ENCODE measurements at places on chromosomes 6 and 20.
A peak's percentile ranks its signal among the peaks of the same experiment; 100 is the strongest.

DNA sequence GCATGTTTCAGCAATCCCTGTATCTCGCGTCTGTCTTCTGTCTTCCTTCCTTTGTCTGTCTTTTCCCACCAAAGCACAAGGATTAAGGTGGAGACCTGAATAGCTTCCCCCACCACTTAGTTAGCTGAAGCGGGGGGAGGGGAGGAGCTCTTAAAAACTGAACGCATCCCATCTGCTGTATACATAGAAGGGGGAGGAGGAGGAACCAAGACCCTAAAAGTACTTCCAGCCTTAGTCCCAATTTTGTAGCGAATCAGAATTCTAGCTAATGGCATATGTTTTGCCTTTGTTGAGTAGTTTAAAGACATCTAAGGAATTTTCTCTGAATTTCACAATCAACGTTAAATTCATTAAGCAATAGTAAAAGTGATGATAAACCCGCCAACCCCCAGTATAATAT lies 47.9 kb downstream of the GNAS start:
- DNase-seq = no peak

DNA sequence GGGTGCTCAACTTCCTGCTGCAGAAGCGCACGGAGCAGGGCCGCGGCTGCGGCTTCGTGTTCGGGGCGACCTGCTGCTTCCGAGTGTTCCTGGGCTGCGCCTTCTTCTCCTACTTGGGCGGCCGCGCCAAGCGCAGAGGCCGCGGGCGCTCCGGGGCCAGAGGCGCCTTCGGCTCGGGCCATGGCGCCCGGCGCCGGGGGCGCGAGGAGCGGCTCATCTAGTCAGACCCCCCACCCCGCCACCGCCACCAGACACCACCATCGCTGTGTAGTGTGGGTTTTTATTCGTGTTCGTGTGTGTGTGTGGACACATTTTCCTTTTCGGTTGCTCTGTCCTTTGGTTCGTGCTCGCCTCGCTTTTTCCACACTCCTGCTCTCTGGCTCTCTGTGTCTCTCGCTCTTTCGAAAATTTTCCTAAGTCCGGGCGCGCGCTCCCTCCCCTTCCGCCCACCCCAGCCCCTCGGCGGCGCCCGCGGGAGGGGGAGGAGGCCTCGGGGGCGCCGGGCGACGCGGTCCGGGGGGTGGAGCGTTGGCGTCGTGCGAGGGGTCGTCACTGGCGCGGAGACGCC lies 38.1 kb downstream of the GNAS start:
- peak; percentile 28 for DNase-seq

DNA sequence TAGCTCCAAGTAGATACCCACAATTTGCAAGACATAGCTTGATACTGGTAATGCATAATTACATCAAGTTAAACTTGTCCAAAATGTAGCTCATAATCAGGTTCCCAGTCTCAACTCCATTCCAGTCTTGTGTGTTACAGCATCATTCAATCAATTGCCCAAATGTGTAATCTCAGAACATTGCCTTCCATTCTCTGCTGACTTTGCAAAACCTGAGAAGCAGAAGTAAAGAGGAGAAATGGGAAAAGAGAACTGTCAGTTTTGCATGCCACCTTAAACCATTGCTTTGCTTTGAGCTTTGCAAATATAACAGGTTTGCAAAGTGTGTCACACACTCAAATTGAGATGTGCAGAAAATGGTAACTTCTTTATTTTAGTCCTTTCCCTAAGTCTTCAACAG lies 40.3 kb upstream of the CNKSR3 start:
- no peak for DNase-seq

GRCh38 chr6:118881440-118882313 lies 12.3 kb upstream of the ASF1A start:
- DNase-seq = no peak

GRCh38 chr6:130744576-130745366 lies 82.4 kb upstream of the SMLR1 start:
- DNase-seq = no peak

DNA sequence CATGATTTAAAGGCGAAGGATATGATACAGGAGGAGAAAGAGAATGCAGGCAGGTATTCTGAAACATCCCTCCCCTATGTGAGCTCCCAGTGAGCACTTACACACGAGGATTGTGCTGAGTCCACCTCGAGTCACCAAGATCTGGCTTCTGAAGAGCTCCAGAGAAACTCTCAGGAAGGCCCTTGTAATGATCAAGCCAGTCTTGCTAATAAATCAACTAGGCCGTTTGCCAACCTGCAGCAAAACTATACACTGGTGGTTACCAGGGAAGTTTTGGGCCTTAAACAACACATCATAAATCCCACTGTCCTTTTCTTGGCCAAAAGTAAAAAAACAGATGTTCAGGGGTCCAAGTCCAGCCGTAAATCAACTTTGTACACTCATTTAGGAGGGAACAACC lies 79.2 kb downstream of the STXBP5 start:
- DNase-seq = no peak

DNA sequence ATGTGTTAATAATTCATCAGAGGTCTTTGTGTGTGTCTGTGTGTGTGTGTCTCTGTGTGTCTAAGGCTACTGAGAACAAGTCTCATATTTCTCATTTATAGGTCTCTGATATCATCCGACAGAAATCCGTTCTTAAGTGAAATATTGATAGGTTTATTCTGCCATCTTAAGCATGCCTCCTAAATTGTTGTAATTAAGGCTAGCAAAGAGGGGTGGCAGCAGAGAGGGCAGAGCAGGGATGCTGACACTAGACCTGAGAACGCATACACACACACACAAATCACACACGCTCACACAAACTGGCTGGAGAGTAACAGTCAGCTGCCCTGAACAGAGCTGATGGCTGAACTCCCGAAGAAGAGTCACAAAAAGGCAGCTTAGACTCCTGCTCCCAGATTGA lies 84.9 kb upstream of the LRFN2 start:
- DNase-seq = no peak

GRCh38 chr20:13041574-13042457 lies 33.0 kb downstream of the SPTLC3 start:
- no peak for DNase-seq

GRCh38 chr6:144104898-144105487 lies 9.6 kb upstream of the SF3B5 start:
- no peak for DNase-seq

GRCh38 chr6:16436550-16436949 lies 198.2 kb downstream of the GMPR start:
- no peak for DNase-seq

- no peak for DNase-seq
These were observed 59.2 kb downstream of the SYNJ2 start for GRCh38 chr6:158040804-158041347.

GRCh38 chr20:35650632-35651031 lies 14.1 kb downstream of the CPNE1 start:
- no peak for DNase-seq

DNA sequence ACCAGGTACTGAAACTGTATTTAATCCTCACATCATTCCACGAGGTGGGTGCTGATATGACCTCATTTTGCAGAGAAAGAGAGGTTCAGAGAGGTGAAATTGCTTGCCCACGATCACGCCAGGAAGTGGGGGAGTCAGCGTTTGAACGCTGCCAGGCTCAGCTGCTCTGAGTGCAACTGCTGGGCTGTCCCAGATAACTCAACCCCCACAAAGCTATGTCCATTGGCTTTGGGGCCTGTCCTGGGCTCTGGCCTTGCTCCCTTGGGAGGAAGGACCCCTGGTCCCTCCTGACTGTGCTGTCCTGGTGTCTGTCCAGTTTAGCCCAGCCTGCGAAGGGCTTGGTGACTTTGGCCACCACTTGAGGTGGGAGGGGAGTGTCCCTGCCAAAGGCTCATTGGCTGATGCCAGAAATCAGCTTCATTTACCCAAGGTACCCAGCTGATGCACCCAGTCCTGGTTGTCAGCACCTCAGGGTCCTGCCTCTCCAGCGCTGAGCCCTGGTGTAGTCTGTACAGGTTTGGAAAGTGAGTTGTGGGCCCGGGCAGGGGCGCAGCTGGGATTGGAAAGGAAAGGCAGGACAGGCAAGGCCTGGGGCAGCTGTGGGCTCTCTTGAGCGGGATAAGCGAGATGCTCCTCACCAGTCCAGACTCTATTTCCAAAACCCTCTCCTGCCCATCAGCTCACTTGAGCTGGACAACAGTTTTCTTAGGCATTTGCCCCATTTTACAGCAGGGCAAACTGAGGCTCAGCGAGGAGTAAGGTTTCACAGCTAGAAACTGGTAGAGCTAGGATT lies 38.5 kb downstream of the SUN5 start:
- DNase-seq = no peak

GRCh38 chr6:156556811-156557210 lies 220.4 kb upstream of the ARID1B start:
- DNase-seq = no peak

DNA sequence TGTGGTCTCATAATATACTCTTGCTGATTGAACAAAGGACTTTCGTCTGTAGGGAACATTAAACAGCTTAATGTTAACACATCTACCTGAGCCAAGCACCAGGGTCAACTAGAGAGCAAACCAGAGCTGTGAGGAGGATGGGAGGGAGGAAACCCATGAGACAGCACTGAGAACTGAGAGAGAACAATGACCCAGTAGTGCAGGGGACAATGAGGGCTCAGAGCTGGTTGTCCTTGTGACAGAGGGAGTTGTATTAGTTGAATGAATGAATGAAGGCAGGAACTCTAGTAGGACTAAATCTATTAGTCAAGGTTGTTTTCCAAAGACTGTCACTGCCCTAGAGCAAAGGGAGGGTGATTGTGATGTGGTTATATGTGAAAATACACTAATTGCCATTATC lies 28.2 kb upstream of the GSTA4 start:
- no peak for DNase-seq

- no peak for DNase-seq
These were observed 1.5 kb downstream of the WDR27 start for GRCh38 chr6:169700296-169700695.

DNA sequence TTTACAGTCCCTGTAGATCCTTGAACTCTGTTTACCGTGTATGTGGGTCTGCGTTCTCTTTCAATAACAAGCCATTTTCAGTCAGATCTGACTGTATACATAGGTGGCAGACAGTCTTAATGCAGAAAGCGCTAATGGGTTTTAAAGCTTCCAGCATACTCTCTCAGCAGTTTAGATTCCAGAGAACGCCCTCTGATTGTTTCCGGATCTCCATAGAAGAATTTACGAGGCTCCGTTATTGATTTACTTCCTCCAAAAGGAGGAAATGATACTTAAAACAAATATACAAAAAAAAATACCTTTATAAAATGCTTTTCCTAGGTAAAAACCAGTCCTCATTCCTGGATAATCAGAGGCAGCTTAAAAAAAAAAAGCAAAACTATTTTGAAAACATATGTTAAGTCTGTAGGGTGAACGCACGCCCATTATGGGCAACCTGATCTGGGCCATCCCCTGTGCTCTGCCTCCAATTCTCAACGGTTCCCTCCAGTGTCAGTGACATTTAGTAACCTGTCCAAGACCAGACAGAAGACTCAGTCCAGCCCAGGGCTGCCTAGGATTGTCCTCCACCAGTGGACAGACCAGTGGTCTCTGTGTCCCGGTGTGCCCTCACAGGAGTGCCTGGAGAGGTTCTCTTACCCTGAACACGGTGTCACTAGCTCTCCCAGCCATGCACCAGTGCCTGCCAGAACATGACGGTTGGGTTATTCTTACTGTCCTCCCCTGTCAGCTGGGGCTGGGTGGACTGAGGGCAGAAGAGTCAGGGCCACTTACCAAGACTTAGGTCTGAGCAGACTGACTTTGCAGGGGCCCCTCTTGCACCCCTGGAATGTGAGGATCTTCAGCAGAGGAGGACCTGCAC lies 217.3 kb downstream of the ARID1B start:
- DNase-seq = no peak

DNA sequence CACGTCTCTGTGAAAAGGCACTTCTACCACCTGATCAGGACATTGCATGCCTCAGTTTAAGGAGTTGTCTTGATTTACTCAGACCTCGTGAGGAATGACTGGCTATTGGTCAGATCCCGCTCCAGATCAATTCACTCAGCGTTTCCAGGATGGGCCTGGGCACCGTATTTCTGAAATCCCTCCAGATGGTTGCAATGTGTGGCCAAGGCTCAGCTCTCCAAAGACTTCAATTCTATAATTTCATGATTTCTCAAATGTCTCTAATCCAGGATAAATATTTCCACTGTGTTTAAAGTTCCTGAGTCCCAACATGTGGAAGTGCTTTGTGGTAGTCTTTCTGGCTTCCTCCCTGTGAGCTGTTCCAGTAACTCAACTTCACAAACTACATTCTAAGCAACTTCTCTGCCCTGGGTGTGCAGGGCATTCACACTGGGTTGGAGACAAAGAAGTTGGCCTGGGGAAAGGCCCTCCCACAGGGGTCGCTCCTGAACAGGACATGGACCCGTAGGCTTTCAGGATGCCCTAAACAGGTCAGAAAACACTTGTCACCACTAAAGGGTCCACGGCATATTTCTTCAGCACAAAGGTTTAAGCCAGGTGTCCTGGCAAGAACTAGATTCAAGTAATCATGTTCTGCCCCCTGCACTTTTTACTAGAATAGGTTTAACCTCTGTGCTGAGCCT lies 212.1 kb downstream of the WDR27 start:
- DNase-seq = no peak

- no peak for DNase-seq
These were observed 27.8 kb downstream of the PRPH2 start for GRCh38 chr6:42694586-42694985.

GRCh38 chr6:98433325-98434056 lies 400.9 kb upstream of the POU3F2 start:
- no peak for DNase-seq

DNA sequence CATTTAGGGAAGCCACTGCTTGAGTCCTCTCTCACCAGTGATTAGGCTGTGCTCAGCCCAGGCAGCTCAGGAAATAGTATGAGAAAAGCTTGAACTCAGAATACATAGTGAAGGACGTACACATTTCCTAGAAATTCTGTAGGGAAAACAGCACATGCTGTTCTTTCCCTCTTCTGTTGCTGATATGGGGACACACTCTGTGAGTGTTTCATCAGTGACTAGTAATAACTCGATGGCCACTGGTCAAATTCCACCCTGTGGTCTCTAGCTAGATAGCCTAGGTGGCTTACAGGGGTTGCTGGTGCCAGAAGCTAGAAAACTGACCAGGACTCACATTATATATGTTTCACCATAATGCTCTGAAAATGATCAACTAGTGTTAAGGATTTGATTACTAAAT lies 259.8 kb upstream of the SOX4 start:
- DNase-seq = no peak

DNA sequence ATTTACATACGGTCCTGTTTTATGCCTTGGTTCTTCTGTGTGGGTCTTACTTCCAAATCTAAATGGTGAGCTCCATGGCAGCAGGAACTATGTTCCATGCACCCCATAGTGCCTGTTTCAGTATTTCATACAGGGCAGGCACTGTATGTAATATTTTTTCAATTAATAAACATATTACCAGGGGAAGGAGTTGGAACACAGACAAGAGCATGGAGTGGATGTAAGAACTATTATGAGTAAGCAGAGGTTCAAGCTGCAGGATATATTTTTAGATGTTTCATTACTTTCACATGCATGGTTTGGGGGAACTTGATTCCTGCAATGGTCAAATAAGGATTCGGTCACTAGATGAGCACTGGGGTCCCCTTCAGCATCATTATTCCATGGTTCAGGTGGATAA lies 108.3 kb downstream of the KIF13A start:
- no peak for DNase-seq

- DNase-seq = no peak
These were observed 93.1 kb downstream of the CHD6 start for GRCh38 chr20:41524980-41525613.

GRCh38 chr6:90253631-90254030 lies 43.0 kb downstream of the BACH2 start:
- no peak for DNase-seq

- DNase-seq = no peak
These were observed 71.2 kb upstream of the AFDN start for GRCh38 chr6:167755461-167755860.
